ENCODE measurements at places on chromosomes 5 and 9.

DNA sequence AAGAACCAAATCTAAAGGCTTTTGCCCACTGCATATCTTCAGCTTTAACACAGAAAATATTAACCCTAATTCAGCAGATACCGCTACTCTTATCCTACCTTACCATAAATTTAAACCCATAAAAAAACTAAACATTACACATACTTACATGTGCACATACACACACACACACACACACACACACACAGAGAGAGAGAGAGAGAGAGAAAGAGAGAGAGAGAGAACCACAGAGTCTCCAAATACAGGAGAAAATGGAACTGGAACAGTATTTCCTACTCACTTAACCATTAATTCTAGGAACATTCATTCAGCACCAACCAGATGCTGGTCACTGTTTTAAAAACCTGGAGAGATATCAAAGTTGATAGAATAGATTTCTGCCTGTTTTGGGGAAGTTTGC lies 53.7 kb downstream of the EFNA5 start:
- DNase-seq, result no peak

- no peak for DNase-seq
Observed at GRCh38 chr5:172339264-172340180, 56.0 kb upstream of the UBTD2 start.

DNA sequence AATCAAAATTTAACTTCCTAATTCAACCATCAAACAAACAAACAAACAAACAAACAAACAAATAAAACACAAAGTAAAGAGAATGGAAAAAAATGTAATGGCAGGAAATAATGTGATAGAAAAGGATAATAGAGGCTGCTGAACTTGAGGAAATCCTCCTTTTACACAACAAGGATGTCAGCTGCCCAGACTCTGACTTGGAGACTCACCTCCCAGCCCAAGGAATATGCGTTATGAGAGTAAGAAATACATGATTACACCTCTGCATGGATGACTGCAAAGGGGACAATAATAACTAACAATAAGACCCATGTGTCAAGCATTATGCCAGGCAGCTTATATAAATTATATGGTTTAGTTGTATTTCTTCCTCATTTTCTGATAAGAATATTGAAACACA lies 46.6 kb upstream of the JAK2 start:
- no peak for DNase-seq

DNA sequence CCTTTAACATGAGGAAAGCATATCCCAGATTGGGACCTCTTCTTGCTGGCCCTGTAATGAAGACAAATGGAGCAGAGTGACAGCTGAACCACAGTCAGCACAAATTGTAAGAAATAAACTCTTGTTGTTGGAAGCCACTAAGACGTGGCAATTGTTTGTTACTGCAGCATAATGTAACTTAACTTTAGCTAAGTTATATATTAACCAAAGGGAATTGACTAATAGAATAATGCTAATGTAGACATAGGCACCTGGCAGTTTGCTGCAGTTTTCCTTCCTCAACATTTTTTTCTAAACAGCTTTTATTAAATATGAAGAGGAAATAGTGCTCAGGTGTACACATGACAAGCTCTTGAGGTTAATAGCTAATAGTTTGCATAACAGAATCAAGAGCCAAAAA lies 300.7 kb upstream of the SLC30A5 start:
- no peak for DNase-seq

GRCh38 chr5:122434205-122434970 lies 122.4 kb downstream of the SNCAIP start:
- no peak for DNase-seq

DNA sequence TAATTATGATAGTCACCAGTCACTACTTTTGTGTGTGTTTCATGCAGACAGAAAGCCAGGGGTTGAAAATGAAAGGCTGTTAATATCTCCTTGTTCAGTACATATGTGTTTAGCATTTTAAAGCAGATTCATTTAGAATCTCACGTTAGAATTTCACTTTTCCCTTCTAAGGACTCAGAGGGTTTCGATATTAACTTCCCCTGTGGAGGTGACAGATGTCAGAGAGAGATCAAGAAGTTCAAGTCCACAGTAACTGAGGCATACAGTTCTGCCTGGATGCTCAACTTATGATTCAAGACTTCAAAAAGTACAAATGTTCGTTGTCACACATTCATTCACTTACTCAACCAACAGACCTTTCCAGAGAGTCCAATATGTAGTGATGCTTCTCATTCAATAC lies 251.1 kb downstream of the EBF1 start:
- DNase-seq, result no peak

DNA sequence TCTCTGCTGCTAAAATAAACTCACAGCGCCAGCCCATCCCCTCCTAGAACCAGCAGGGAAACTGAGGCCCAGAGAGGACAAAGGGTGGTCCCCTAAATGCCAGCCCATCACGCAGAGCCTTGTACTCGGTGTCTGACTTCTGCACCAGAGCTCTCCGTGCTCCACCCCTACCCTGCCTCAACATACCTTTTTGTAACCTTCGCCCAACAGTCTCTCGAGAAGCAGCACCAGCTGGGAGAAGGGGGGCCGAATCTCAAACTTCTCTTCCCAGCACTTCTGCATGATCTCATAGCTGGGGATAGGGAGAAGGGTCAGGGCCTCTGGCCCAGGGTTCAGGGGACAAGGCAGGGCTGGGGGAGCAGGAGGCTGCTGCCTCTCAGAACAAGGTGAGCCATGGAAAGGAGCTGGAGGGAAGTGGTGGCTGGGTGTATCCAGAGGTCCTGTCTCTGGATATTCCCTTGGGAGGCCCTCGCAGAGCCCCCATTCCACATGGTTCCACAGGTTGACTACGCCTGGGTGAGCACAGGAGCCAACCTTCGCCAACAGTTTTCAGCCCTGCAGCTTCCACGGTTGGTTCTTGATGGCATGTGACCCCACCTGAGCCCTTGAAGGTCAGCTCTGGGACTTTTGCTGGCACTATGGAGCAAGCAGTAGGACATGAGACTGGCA lies 32.3 kb upstream of the CSF1R start:
- DNase-seq, result no peak

GRCh38 chr9:99259231-99259918 lies 37.3 kb downstream of the SEC61B start:
- peak; percentile 26 for DNase-seq
